ENCODE measurements at places on chromosomes 11 and 22.

DNA sequence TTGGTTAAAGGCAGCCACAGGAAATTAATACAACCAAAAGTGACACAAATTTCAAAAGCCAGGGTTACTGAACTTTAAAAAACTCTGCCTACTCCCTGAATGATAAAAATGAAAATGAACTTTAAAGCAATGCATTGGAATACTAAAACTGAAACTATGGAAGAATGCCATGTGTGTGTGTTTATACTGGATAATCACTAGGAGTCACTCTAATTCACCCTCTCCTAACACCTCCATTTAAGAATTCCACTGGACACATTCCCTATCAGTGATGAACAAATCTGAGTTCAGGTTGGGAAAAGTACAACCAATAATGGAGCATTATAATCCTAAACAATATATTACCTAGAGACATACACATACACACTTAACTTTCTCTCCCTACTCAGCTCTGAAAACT, 27.5 kb upstream of the PLAAT3 start:
- no peak for DNase-seq

GRCh38 chr11:19242179-19242932, 1.6 kb upstream of the E2F8 start:
- DNase-seq: no peak

GRCh38 chr11:41405812-41406211, 53.6 kb downstream of the LRRC4C start:
- no peak for DNase-seq

DNA sequence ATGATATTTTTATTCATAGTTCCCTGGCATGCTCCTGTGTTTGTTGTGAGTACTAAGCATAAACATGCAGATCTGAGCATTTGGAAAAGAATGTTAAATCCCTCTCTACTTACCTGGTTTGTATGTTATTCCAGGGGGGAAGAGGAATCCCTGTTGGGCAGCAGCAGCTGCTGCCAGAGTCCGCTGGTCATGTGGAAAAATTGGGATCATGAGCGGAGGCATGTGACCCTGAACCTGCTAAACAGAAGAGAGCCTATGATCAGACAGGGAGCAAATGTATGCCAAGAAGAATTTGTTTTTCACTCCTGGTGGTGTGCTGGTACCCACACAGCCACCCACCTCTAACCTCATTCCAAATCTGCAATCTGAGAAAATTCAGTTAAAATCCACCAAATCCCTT, 244.7 kb downstream of the SOX6 start:
- no peak for DNase-seq
